H7 (cell line): ENCODE measurements at places on chromosomes 1 and 21.

DNA sequence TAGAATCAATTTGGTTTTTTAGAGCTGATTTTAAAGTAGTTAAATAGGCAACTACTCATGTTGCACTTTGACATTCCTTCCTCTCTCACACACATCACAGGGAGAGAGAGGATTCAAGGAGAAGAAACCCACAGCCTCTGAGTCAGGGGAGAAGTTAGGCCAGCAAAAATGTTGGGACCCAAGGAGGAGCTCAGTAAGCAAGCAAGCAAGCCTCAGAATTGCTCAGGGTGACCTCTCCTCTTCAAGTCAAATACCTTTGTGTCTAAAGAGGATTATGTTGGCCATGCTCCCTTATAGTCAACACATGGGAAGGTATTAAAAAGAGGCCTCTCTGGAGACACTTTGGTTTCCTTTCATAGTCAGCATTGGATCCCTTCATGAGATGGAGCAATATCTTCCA lies 80.5 kb upstream of the WARS2 start:
- no peak for DNase-seq

DNA sequence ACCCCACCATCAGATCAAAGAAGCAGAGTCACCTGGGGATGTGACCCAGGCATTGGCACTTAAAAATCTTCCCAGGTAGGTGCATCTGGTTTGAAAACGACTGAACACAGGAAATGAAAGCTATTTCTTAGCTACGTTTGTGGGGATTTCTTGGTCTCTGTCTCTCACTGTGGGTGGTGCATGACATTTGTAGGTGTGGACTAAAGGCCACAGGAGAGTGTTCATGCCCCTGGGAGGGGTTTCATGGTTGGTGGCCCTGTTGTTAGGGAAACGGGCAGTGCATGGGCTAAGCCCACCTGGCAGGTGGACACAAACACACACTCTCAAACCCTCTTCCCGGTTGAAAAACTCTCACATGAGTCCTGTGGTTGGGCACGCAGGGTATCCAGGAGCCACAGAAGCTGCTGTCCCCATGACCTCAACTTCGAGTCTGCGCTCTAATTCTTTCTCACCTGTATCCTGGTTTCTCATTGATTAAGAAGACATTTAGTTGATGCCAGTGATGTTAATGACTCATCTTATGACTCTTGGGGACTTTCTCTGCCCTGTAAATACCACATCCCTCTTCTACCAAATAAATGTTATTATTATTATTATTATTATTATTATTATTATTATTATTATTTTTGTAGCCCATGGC lies 119.4 kb downstream of the MRPS6 start:
- DNase-seq: no peak

DNA sequence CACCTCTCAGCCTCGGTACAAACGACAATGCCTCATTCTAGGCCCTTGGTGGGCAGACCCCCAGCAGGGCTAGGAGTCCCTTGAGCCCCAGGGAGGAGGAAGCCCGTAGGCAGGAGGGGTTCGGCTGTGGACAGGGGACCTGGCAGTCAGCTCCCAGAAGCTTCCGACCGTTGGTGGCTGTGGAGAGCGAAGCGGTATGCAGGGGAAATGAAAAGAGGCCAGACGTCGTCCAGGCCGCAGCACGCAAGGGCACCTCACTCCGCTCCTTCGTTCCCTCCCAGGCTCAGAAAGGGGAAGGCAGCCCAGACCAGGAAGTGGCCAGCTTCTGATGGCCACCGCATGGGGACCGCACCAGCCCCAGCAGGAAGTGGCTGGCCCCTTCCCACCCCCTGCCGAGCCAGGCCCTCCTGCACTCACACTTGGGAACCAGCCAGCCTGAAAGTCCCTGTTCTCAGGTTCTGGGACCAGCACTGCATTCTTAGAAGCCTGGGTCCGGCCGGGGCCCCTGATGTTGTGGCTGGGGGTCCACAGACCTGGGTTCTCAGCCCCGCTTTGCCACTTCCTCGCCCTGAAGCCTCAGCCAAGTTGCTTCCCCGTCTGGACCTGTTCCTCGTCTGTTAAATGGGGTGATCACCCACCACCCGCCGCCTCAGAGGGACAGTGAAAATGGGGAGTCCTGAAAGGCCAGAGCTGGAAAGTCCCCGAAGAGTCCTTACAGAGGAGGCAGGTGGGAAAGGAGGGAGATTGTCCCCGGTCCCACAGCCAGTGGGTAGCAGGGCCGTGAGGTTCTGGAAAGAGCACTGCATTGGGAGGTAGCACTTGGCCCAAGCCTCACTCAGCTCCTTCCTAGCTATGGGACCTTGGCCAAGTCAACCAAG lies 104.0 kb upstream of the RUNX3 start:
- no peak for DNase-seq

DNA sequence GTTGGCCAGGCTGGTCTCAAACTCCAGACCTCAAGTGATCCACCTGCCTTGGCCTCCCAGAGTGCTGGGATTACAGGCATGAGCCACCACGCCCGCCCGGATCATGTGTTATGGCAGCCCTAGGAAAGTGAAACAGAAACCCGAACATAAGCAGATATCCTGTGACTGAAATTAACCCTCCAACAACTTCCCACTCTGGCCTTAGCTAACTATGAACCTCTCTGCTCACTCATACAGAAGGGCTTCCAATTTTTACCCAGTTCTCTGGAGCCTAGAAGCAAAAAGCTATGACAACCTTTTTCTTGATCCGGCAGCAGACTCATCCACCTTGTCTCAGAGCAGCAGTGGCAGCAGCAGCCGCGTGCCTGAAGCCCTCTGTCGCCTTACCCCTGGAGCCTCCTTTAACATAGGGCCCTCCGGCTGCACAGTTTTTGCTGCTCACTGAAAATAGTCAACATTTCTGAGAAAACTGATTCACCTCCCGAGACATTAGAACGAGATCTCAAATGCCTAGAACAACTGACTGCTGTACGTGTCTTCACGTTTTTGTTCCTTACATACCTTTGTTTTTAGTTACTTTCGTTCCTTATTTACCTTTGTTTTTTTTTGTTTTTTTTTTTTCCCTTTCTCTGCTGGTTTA lies 9.3 kb downstream of the CBR1 start:
- no peak for DNase-seq

GRCh38 chr1:158362482-158362881 lies 8.8 kb downstream of the CD1E start:
- DNase-seq: no peak

GRCh38 chr1:183548116-183548515 lies 42.1 kb downstream of the NCF2 start:
- no peak for DNase-seq

DNA sequence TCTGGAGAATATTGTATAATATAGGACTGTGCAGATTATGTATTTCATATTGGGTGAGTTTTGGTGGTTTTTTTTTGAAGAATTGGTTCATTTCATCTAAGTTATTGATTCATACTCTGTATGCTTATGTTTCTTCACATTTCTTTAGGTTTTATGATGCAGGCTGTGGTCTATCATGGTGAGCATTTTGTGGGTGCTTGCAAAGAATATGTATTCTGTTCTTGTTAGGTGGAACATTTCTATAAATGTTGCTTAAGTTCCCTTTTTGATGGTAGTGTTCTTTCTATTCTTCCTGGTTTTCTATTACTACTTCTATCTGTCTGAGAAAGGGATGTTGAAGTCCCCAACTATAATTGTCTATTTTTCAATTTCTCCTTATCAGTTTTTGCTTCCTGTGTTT lies 42.6 kb downstream of the PKN2 start:
- no peak for DNase-seq

- no peak for DNase-seq
Observed at GRCh38 chr1:89687254-89687653, 54.3 kb downstream of the LRRC8C start.

DNA sequence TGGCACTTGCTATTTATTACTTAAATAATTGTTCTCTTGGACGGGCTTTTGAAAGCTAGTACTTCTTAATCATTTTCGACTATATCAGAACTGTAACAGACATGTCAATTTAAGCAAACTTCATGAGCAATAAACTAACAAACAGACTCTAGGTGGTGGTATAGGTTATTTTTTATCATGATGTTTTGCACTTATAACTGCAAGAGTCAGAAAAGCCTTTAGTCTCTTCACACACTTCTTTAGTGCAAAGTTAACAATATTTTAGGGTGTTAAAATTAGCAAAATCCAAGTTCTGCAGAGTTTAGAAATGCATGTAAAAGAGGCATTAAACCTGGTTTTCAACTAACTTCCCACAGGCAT lies 2.2 kb downstream of the NRIP1 start:
- DNase-seq: no peak

GRCh38 chr1:207646171-207646570 lies 1.2 kb downstream of the CR1L start:
- DNase-seq: no peak

DNA sequence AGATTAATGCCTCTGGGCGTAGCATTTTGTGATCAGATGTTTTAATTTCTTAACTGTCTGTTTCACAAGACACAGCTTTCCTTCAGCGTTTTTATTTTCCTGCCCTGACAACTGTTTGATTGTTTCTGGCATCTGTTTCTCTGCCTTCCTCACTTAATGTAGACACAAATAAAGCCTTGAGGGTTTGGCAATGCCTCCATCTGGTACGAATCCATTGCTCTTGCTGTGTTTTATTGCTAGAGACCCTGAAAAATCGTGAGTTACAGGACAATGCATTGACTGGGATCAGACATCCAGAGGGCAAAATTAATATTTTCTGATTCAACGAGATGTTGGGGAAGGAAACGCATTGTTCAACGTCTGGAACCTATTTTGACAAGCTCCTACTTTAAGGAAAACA lies 363.5 kb downstream of the MRPL39 start:
- DNase-seq: no peak

DNA sequence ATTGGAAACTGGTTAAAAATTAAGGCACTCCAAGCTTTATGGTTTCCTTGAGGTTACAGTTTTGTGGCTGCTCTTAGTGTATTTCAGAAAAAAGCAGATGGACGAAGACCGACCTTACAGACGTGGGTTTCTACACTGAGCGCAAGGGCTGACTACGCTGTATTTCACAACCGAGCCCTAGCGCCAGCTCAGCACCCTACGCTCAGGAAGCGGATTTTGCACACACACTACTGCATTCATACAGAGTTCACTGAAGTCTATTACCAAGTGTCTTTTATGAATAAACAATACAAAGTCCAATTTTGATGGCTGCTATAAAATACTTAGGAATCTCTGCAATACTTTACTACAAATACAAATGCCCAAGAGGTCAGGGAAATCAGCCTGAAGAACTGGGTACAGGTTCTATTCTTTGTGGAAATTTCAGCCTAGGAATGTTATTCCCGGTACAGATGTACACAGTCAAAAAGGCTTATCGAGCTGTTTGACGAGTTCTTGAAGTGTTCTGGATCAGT lies 23.8 kb downstream of the PTTG1IP start:
- no peak for DNase-seq

GRCh38 chr1:1881727-1882126 lies 9.2 kb downstream of the GNB1 start:
- no peak for DNase-seq

DNA sequence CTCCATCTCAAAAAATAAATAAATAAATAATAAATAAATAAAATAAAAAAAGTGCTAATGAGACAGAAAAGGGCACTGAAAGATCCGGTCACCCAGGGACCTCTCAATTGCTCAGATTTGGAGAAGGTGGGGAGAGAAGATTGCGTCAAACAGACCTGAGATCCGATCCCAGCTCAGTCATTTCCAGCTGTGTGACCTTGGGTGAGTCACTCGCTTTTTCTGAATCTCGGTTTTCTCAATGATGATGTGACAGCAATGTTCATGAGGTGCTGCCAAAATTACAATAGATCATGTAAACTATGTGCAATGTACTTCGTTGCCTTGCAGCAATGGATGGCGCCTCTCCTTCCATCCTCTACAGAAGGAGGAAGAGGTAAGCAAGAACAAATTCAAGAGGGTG lies 11.1 kb upstream of the MEF2D start:
- no peak for DNase-seq

DNA sequence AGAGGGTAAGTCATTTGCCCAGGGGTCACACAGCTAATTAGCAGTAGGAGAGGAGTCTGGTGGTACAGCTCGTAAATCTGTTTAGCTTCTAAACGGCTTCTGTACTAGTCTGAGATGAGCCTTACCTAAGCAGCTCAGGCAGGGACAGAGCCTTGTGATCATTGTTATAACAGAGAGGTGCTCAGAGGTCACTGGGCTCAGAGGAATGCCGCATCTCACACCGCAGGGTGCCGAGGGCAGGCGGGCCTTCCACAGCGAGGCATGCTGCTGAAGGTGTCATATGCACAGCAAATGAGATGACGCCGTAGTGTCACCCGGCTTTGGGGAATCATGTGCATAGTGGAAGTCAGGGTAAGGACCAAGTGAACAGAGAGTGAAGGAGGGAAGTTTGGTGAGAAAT lies 305.2 kb upstream of the FMN2 start:
- peak; percentile 19 for DNase-seq

GRCh38 chr1:234149217-234149616 lies 224.0 kb upstream of the COA6 start:
- DNase-seq: no peak

- no peak for DNase-seq
Observed at GRCh38 chr1:88700425-88701013, 16.4 kb downstream of the PKN2 start.
